ENCODE measurements at places on chromosomes 12 and 14.

- no peak for DNase-seq
These were observed 57.0 kb downstream of the CCER1 start for GRCh38 chr12:90897986-90898385.

DNA sequence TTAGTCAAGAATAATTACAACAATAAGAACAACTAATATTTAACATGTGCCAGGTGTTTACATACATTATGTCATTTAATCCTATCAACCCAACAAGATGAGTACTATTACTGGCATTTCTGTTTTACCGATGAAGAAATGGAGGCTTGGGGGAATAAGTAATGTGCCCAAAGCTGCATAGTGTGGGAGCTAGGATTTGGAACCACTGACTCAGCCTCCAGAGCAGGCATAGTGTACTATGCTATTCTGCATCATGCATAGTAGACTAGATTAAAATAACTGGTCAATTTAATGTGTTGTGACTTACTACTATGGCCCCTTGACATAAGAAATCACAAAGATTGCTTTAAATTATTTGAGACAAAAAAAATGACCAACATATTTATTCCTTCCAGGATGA lies 9.5 kb downstream of the GPR19 start:
- no peak for DNase-seq

DNA sequence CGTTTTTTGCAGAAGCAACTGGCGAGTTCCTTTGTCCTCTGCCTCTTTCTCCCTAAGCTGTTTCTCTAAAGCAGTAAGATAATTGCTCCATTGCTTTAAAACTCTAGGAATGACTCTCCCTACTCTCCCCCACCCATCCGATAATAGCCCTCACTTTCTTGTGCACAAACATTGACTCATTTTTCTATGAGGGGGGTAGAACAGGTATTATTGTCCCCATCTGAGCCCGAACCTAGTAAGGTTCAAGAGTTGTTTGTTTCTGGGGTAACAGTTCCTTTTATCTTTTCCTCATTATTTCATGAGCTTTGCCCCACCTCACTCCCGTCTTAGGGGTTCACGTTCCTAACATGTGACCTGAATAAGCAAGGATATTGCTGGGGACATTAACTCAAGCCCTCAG lies 190.6 kb downstream of the EMP1 start:
- DNase-seq = no peak

- DNase-seq = no peak
These were observed 78.2 kb upstream of the OSBPL8 start for GRCh38 chr12:76637807-76638206.

- no peak for DNase-seq
These were observed 306.3 kb downstream of the ATP23 start for GRCh38 chr12:58247633-58248032.

DNA sequence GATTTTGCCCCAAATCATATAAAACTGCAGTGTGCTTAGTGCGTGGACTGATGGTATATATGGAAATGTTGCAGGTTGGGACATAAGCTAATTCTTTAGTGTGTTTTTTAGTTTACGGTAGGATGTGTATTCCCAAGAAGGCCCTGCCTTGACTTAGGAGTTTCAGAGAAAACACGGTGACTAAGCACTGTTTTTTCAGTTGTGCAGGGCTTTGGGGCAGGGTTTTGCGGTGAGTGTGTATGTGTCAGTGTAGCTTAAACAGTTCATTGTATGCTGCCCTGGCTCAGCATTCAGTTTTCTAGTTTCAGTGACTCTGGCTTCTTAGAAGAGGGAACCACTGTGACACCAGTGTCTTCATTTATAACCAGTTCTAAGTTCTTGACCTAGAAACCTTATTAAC lies 101.2 kb downstream of the AKAP6 start:
- DNase-seq = no peak

DNA sequence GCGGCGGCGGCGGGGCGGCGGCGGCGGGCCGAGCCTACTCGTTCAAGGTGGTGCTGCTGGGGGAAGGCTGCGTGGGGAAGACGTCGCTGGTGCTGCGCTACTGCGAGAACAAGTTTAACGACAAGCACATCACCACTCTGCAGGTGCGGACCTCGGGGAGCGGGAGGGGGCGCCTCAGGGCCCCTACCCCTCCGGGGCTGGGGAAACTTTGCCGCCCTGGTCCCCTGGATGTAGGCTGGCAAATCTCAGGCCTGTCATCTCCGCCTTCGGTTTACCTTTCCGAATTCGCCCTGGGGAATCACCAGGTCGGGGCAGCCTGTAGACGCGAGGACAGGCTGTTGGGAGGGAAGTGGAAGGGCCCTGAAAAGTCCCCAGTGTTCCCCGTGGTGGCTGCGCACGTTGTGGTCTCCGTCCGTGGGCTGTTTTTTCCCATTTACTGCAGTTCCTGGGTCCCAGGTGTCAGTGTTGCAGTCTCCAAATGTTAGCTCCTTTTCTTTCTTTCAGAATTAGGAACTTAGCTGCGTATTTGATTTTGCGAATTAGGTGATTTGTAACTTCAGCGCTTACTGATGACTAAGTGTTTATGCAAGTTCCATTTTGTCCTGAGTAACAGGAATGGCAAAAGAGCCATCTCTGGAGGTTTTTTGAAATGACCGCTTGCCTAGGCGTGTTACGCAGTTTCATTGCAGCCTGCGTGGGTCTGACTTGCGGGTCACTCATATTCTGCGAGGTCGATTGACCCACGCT lies 656 bp downstream of the RAB21 start:
- DNase-seq = no peak
